ENCODE measurements at places on chromosomes 6 and 20. TPM values are rescaled to one million over a fixed set of nuclear protein-coding genes. Genes with fewer than 3 reads are reported as not detected.
A peak's percentile ranks its signal among the peaks of the same experiment; 100 is the strongest.

KIAA0408 gene
- not detected for total RNA-seq

- DNase-seq: no peak
- H3K4me1 ChIP-seq: no peaks in the 10 kb centered on the region
- no peaks in the 10 kb centered on the region for H3K27me3 ChIP-seq
- H3K36me3 ChIP-seq: no peaks in the 10 kb centered on the region
- H3K27ac ChIP-seq: no peak overlapping the region
These were observed 165.0 kb downstream of the TBC1D7 start for GRCh38 chr6:13163161-13163944.

DNA sequence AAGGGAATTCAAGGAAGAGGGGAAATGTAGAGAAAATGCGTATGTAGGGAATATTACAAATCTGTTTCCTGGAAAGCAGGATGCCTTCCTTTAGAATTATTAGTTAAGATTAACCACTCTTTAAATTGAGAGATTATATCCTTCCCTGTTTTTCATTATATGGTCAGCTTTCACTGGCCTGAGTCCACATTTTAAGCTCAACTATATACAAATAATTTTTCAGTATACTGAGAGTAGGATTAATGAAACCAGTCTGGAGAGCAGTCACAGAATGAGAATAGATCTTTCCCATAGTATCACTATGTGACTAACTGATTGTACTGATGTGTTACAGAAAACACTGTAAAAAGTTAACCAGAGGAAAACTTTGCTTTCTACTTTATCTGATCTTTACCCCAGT lies 306.3 kb downstream of the LAMA2 start:
- no peak for DNase-seq
- no peak overlapping the region for H3K27ac ChIP-seq
- H3K36me3 ChIP-seq: no peaks in the 10 kb centered on the region
- no peaks in the 10 kb centered on the region for H3K27me3 ChIP-seq
- H3K4me3 ChIP-seq: no peak overlapping the region

DNA sequence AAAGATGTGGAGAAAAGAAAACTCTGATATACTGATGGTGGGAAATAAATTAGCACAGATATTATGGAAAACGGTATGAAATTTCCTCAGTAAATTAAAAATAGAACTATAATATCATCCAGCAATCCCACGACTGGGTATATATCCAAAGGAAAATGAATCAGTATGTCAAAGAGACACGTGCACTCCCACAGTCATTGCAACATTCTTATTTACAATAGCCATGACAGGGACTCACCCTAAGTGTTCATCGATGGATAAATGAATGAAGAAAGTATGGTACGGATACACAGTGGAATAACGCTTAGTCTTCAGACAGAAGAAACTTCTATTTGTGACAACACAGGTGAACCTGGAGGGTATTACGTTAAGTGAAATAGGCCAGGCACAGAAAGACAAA lies 5.7 kb upstream of the ADTRP start:
- no peak overlapping the region for H3K27ac ChIP-seq
- H3K4me3 ChIP-seq: no peak overlapping the region
- no peak for DNase-seq

GRCh38 chr6:28218312-28219248 lies 6.5 kb upstream of the ZSCAN9 start:
- H3K36me3 ChIP-seq: no peaks in the 10 kb centered on the region
- H3K4me1 ChIP-seq: peaks cover 3% of the 10 kb centered on the region
- peak overlapping the region; percentile 83 for H3K4me3 ChIP-seq
- H3K27me3 ChIP-seq: no peaks in the 10 kb centered on the region
- H3K27ac ChIP-seq: no peak overlapping the region
- no peak for DNase-seq

CST4 gene
- not detected for total RNA-seq

DNA sequence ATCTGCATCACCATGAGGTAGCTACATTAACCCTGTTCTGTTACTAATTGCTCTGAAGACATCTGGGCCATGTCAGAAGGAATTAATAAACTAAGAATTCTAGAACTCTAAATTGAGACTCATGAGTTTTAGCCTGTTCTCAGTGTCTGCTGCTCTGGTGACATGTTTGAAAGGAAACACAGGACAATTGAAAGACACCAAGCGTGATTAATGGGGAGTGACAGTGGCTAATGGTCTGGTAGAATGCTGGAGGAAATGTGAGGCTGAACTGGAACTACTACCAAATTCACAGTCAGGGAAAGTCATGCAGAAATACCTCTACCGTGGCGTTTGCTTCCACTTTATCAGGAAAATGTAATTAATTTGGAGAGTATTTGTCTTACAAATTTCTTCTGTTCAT lies 140.0 kb downstream of the TBC1D7 start:
- H3K27me3 ChIP-seq: peaks cover 4% of the 10 kb centered on the region
- no peak overlapping the region for H3K27ac ChIP-seq

DNA sequence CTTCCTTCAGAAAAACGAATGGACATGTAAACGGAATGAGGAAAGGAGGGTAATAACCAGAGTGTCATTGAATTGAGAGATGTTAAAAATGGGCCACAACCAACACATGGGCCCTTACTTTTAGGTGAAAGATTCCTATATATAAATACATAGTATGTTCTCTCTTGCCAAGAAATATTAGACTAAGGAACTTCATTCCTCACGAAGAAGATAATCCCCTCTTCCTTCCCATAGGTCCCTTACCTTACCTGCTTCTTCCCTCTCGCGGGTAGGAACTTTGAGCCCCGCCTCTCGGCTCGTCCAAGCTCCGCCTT lies 295 bp upstream of the TBC1D22B start:
- DNase-seq: no peak
- H3K36me3 ChIP-seq: no peaks in the 10 kb centered on the region
- peaks cover 11% of the 10 kb centered on the region for H3K4me1 ChIP-seq
- peak overlapping the region; percentile 84 for H3K4me3 ChIP-seq
- H3K27me3 ChIP-seq: no peaks in the 10 kb centered on the region

Measured in GM12878 (cell line).